SJSA1 (cell line): ENCODE measurements at places on chromosomes 1 and 21.

DNA sequence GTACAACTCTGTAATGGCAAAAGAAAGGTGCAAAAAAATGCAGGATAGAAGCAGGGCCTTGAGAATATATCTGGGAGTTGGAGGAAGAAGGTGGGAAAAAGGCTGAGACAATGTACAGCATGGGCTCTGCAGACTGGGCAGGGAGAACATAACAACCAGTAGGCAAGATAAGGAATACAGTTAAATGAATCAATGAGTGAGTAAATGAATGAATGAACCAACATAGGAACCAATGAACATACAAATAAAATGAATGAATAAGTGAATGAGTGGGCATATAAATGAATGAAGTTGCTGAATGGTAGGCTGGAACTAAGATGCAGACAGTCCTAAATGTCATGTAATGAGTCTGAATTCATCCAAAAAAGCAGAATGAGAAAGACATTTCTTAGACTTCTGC lies 370.6 kb downstream of the SMYD3 start:
- no peak overlapping the region for H3K4me3 ChIP-seq
- no peak for DNase-seq
- no peak overlapping the region for H3K27ac ChIP-seq

GRCh38 chr1:160767395-160768294 lies 28.3 kb upstream of the LY9 start:
- no peak overlapping the region for H3K27ac ChIP-seq
- no peaks in the 10 kb centered on the region for H3K4me1 ChIP-seq
- H3K36me3 ChIP-seq: no peaks in the 10 kb centered on the region
- peak; percentile 16 for DNase-seq
- no peak overlapping the region for H3K4me3 ChIP-seq

DNA sequence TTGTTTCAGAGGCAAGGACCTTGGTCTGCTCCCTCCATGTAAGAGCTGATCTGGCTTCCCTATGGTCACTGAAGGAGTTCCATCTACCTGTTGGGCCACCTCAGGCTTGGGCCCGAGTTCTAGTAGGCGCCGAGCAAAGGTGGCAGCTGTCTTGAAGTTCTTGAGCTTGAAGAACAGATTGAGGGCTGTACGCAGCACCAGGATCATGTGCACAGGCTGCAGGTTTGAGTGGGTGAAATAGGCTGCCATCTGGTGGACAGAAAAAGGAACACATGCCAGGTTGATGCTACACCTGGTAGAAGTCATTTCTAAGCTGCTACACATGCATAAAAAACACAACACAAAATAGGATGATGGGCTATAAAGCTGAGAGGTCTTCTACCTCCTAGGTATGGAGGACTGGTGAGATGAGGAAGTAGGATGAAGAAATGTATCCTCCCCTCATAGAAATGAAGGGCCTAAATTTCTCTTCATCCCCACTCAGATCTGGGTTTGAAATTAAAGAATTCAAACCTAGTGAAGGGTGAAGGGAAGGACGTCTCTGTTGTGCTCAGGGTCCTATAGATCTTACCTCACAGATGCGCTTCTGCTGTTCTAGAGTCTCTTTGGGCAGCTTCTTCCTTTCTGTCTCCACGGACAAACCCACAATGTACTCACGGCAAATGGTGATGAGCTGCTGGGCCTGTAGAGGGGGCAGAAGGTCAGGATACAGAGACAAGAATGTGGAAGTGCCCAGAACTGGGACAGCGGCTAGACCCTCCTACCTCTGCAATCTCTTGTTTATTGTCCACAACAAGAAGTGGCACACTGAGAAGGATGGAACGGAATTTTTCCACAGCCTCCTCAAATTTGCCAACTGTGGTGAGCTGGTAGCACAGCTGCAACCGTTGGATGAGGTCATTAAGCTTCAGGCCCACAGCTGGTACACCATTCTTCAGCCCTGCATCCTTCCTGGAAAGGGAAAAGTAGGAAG lies 6.6 kb upstream of the PEX19 start:
- peak; percentile 36 for DNase-seq
- no peaks in the 10 kb centered on the region for H3K27me3 ChIP-seq
- H3K36me3 ChIP-seq: peaks cover 82% of the 10 kb centered on the region
- no peak overlapping the region for H3K27ac ChIP-seq
- no peak overlapping the region for H3K4me3 ChIP-seq
- H3K4me1 ChIP-seq: no peaks in the 10 kb centered on the region

GRCh38 chr21:41879190-41879998 lies at the start of gene PRDM15:
Gene PRDM15, minus strand, starts transcription at chr21:41879344. Its CDS starts 18,981 bp downstream, at chr21:41860363.
- peaks cover 12% of the 10 kb centered on the region for H3K4me1 ChIP-seq
- peak within 1 kb of the TSS; percentile 73 for H3K4me3 ChIP-seq
- H3K27me3 ChIP-seq: no peaks in the 10 kb centered on the region
